ENCODE measurements at places on chromosomes 16 and 17.

- no peak for DNase-seq
Measured at GRCh38 chr17:1343554-1343953, 56.5 kb downstream of the YWHAE start.

DNA sequence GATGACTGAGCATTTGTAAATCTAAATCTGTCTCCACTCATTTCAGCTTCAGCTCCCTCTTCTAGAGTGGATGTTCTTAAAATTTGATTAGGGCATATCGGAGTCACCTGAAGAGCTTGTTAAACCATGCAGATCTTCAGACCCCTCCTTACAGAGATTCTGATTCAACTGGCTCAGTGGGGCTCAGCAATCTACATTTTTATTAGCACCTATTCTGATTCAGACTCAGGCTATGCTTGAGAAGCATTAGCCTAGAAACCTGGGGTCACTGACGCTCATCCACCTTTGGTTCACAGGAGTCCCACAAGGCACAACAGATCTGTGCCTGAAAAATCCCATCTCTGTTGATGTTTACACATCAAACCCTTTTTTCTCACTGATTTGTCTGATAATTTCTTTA, 365.6 kb downstream of the GRIN2A start:
- DNase-seq: no peak

DNA sequence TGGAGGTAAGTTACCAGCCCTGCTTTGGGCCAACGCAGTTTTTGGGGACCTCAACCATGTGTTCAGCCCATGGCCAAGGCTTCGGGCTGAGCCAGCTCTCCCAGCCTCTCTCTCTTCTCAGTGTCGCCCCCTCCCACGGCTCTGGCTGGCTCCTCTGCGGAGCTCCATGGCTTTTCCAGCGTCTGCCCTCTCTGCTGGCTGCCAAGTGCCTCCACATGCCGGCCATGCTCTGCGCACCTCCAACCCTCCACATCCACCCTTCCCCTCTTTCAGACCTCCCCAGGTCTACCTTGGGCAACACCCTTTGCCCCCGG, 23.2 kb downstream of the COTL1 start:
- DNase-seq: no peak

GRCh38 chr16:69166946-69167930, 19.7 kb upstream of the SNTB2 start:
- DNase-seq: no peak

- DNase-seq: no peak
Measured at GRCh38 chr16:19297454-19297853, 11.9 kb downstream of the CLEC19A start.

- DNase-seq: no peak
Measured at GRCh38 chr17:45411348-45412105, 21.1 kb downstream of the ARHGAP27 start.

DNA sequence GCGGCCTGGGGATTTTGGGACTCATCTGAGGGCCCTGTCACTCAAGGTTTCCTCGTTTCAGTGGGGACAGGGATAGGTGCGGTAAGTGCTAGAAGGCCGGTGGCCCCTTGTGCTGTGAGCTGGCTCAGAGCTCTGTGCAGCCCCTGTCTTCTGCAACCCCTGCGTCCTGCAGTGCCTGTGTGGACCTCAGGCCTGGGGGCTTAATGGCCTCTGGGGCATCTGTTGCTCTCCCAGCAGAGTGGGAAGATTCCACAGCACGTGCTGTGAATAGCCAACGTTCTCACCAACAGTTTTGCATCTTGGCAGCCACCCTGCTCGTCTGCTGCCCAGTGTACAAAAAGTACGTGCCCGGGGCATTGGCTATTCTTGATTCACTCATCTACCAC, 4.9 kb downstream of the FOXC2 start:
- no peak for DNase-seq

- no peak for DNase-seq
Measured at GRCh38 chr17:10610884-10611283, 46.2 kb downstream of the MYH3 start.

DNA sequence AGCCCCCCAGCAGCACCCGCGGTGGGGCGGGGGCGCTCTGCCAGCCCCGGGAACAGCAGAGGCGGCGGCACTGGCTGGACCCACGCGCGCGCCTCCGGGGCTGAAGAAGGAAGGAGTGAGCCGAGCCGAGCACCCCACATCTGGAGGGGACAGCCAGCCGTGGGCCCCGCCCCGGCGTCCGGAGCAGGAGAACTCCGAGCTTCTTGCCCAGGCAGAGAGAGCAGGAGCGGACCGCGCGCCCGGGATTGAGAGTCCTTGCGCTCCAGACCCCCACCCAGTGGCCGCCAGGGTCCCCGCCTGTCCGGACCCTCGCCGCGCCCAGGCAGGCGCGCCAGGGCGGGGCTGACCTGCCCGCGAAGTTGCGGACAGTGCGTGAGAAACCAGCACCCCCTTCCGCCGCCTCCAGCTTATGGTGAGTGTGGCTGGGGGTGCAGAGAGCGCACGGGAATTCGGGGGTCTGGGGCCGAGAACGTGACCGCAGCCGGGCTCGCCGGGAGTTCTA, 921.9 kb upstream of the EEF2KMT start:
- no peak for DNase-seq

DNA sequence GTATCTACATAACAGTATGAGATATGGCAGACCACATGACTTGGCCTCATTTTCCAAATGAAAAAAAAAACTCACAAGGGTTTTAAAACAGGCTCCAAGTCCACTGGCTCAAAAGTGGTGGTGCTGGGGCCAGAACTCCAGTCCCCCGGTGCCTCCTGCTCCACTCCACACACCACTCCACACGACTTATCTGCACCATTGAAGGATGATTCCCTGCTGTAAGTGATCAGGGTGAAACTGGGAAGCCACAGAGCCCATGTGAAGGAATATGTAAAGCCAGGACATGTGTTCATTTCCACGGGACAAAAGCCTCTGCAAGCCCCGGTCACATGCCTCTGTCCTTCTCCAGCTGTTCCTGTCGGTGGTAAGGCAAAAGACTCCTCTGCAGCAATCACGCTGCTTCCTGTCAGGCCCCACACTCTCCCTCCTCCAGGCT, 97.2 kb downstream of the ZNF18 start:
- DNase-seq: no peak

DNA sequence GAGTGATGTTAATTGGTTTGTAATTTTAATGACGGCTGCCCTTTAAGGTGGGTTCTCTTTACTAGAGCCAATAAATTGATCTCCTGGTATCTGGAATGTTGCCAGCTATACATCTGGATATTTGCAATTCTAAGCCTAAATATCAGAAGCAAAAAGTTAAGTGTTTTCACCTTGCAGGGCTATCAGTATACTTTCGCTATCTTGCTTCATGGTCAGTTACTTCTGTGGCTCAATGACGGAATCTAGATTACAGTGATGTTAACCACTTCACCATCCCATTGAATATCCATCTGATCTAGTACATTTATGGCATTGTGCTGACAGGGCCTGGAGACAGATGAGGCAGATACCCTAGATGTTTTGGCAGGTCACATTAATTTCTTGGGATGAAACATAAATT, 28.3 kb downstream of the CCL4 start:
- no peak for DNase-seq

DNA sequence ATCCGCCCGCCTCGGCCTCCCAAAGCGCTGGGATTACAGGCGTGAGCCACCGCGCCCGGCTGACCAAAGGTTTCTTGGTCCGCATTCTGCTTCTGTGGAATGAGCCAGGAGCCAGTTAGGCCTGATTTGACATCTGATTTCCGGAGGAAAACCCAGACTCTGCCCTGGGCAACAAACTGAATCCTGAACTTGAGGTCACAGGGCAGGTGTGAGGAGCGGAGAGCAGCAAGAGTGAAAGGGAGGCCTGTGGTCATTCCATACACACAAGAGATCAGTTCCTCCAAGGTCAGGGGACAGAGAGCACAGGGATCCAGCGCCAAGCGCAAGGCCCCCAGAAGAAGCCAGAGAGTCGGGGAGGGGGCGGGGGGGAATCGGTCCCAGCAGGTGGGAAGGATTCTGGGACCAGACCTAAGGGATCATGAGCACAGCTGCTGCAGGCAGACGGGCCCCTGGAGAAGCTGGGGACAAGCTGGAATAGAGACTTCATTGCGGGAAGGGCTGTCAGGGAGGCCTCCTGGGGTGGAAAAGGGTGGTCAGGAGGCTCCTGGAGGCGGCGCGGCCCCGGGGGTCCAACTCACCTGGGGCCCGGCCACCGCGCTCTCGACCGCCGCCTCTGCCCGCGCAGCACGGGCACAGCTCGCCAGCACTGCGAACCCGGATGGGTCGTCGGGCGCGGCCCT, 436 bp downstream of the SHPK start:
- no peak for DNase-seq

DNA sequence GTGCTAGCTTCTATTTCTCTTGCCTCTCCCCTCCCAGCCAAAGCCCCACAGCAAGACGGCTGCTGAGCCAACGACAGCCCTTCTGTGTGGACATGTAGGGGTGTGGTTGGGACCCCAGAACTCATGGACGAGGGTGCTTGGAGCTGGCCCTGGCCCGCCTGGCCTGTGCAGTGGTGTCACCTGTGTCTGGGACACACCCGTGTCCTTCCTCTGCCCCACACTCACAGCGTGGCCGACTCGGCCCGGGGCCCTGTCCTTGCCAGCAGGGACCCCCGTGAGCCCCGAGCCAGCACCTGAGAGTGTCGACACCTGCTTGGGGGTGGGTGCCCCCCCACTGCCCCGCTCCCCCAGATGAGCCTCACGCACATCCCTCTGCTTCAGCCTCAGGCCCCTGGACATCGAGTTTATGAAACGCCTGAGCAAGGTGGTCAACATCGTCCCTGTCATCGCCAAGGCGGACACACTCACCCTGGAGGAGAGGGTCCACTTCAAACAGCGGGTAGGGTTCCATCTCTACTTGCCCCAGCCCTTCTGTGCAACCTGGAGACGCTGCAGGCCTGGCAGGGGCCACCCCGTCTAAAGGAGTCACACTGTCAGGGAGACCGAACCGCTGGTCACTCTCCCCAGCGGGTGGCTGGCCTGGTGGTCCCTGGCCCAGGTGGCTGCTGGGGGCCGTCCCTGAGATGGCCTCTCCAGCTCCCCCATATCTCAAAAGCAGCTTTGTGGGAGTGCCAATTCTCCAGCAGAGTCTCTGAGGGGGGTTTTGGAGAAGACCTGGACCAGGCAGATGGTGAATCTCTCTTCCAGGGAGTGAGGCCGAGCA, 349.8 kb downstream of the SEC14L1 start:
- no peak for DNase-seq

GRCh38 chr16:27772093-27772825, 222.3 kb downstream of the KATNIP start:
- DNase-seq: no peak

GRCh38 chr16:28139530-28139929, 72.2 kb downstream of the XPO6 start:
- no peak for DNase-seq

DNA sequence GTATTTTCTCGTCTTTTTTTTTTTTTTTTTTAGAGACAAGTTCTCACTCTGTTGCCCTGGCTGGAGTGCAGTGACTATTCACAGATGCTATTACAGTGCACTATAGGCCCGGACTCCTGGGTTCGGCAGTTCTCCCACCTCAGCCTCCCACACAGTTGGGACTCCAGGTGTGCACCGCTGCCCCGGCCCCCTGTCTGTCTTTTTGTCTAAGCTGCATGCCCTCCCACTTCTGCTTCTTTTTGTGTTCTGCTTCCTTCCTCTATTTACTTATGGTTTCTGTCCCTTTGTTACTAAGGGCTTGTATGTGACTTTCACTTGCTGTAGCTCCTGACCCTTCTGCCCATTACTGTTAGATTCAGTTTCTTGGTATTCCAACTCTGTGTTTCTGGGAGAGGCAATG, 20.5 kb downstream of the SLC7A6 start:
- DNase-seq: no peak
